ENCODE measurements at places on chromosomes 6 and 20. TPM values are rescaled to one million over a fixed set of nuclear protein-coding genes. Genes with fewer than 3 reads are reported as not detected.

BRPF3 gene
- 22.4 TPM for total RNA-seq

RIPOR2 gene
- 54.4 TPM for total RNA-seq

CALHM6 gene
- total RNA-seq: 2.2 TPM

GRCh38 chr6:165417278-165417865 is 108.0 kb upstream of the C6orf118 start:
- H3K27me3 ChIP-seq: no peaks in the 10 kb centered on the region
- no peak overlapping the region for H3K27ac ChIP-seq
- H3K36me3 ChIP-seq: no peaks in the 10 kb centered on the region
- H3K4me1 ChIP-seq: no peaks in the 10 kb centered on the region
- DNase-seq: no peak

DNA sequence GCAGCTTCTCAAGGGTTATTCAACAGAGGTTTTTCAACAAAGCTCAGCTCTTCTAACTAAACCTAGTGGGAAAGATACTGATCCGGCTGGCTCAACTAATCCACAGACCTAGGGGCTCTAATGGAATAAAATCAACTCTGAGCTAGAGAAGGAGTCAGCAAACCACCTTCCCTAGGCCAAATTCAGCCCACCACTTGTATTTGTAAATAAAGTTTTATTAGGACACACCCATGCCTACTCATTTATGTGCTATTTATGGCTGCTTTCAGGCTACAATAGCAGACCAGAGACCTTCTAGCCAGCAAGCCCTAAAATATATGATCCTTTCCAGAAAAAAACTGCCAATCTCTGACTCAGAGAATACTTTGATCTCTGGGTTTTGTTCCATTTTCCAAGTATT is 6.0 kb upstream of the RAB22A start:
- H3K27me3 ChIP-seq: no peaks in the 10 kb centered on the region
- DNase-seq: no peak
- H3K4me3 ChIP-seq: no peak overlapping the region
- no peaks in the 10 kb centered on the region for H3K36me3 ChIP-seq
- peaks cover 27% of the 10 kb centered on the region for H3K4me1 ChIP-seq

GRCh38 chr6:63560801-63561287 is 11.4 kb upstream of the LOC128125822 start:
- H3K36me3 ChIP-seq: no peaks in the 10 kb centered on the region
- no peaks in the 10 kb centered on the region for H3K4me1 ChIP-seq
- no peak overlapping the region for H3K4me3 ChIP-seq
- H3K27ac ChIP-seq: no peak overlapping the region

DNA sequence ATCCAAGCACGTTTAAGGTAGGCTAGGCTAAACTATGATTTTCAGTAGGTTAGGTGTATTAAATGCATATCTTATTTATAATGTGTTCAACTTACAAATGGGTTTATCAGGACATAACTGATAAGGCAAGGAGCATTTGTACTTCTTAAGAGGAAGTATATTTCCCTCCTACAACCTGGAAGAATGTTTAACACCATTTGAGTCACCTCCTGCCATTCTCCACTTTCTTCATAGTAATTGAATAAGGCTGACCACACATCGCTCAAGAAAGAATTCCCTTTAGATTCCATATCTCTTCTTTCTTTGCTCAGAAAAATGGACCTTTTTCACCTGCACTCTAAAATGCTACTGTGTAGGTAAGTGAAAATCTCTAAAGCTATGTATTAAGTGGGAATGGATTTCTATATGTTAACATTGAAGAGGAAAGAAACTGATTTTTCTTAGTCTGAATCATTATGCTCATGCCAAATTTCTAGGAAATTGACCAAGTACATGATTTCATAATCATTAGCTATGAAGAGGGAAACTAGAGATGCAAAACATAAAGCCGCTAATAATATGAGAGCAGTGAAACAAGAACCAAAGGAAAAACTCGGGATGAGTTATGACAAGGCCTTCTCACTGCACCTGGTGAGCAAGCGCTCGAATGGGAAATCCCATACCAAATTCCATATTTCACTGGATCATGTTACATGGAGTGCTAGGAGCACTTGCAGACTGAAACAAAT is 210.4 kb downstream of the ALDH8A1 start:
- H3K27ac ChIP-seq: no peak overlapping the region
- H3K27me3 ChIP-seq: no peaks in the 10 kb centered on the region
- H3K36me3 ChIP-seq: no peaks in the 10 kb centered on the region

DNA sequence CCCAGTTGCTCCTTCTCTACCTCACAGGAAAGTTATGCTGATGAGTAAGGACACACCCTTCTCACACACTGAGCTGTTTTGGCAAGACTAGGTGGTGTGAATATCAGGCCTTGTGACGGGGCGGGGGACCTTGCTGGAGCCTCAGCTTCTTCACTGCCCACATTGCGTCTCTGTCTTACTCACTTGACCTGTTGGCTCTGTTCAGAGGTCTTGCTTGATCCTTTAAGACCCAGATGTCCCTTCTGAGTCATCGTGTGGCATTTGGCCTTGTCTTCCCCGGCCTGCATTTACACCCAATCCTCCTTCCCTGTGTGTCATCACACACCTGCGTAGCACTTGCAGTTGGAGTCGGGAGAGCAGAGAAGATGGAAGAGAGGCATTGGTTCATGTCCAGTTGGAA is 8.3 kb upstream of the PRND start:
- H3K27ac ChIP-seq: no peak overlapping the region
- H3K4me1 ChIP-seq: no peaks in the 10 kb centered on the region
- no peak for DNase-seq
- no peaks in the 10 kb centered on the region for H3K36me3 ChIP-seq
